CD4-positive, alpha-beta T cell treated with Interleukin-6 at 100 ng/mL for 8 hours (primary cell): ENCODE measurements at places on chromosomes 3 and 15.

DNA sequence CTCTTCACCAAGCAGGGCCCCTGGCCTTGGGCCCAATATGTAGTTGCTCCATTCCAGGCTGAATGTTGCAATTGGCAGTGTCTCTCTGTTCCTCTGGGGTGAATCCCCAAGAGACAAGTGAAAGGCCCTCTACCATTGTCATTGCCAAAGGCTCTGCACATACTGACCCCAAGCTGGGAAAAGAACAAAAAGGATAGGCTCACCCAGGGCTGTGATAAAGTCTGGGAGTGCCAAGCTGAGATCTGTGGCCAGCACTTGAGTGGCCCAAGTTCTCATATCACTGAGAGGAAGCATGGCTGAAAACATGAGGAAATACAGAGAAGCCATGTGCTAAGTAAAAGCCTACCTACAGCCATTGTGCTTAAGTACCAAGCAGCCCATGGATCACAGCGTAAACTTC, 612.2 kb upstream of the EPHA6 start:
- DNase-seq: no peak

DNA sequence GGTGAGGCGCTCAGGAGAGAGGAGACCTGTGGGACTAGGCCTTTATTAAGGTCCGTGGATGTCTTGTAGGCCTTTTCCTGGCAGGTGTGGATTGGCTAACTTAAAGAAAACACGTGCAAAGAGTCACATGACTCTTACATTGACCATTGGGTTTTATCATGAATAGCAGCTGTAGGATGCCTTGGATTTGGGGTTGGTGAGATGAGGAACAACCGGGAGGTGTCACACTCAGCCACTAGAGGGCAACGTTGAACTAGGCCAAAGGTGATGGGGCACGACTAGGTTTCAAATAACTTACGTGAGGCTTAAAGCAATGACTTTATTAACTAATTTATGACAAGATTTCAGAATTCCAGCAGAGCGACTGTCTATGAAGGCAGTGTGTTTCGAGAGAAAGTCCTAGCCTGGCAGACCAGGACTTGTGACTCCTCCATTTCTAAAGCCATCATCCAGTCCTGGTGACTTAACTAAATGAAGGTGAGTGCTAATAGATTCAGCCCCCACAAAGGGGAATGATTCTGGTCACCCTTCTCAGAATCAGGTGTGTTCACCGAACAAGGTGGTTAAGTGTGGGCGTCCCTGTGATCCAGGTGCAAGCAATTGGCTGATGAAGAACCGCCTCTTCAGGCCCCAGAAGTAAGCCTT, 345.6 kb downstream of the MCTP2 start:
- DNase-seq: peak; percentile 7

- no peak for DNase-seq
These were observed 102.1 kb downstream of the DUT start for GRCh38 chr15:48433226-48433886.

DNA sequence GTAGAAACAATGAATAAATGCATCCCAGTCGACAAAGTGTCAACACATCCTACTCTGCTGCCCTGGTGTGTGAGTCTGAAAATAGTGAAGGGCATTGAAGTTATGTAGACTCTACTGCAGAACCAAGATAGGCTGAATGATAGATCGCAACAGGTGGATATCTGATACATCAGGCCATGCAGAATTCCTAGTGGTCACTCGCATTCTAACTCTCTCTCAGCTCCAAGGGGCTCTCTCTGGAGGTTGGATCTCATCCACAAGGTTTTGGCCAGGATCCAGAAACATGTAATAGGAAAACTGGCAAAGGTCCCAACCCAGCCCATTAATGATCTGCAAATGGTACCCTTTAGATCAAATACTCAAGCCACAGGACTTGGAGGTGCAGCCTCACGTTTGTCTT, 514.1 kb downstream of the MAGI1 start:
- DNase-seq: no peak

DNA sequence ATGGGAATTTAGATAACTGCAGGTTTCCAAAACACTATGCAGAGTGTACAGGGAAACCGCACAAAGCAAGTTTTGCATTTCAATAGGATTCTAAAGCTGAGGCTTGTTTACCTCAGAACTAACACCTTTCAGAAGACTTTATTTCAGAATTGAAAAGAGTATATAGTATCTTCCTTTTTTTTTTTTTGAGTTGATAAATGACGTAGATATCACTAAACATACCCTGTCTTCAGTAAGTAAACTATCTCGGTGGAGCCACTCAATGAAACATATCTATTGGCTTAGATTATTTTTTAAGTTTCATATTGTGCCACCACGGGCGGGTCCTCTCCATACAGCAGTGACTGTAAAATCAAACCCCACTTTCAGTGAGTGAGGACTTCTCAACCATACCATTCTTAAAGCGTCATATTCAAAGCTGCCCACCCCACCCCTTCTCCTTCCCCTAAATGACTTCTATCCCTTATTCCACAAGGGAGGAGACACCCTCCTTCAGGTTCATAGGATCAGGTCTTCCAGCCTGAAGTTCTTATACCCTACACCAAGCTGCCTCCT, 2.0 kb upstream of the TBL1XR1 start:
- no peak for DNase-seq

DNA sequence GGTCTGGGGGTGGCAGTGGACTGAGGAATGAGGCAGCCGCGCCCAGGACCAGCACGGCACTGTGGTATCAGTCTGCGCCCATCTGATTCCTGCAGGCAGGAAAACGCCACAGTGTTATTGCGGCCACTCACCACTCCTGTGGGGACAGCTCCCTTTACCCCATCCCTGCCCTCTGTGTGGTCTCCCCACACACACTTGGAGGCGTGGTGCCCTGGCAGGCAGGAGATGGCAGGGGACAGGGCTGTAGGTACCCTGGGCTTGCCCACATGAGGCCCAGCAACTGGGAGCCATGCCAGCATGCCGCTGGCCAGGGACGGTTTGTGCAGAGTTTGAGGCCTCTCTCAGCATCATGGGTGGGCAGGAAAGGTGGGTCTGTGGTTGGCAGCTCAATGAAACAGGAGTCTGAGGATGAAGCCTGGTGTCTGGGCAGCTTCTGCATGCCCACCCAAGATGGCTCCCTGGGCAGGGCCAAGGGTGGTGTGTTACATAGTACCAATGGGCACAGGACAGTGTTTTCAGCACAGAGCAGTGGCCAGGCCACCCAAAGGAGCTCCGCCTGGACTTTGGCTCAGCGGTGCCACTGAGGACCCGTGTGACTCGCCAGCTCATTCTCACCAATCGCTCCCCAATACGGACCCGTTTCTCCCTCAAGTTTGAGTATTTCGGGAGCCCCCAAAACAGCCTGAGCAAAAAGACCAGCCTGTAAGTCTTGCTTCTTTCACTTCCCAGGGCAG, 27.2 kb downstream of the ACAA1 start:
- no peak for DNase-seq

DNA sequence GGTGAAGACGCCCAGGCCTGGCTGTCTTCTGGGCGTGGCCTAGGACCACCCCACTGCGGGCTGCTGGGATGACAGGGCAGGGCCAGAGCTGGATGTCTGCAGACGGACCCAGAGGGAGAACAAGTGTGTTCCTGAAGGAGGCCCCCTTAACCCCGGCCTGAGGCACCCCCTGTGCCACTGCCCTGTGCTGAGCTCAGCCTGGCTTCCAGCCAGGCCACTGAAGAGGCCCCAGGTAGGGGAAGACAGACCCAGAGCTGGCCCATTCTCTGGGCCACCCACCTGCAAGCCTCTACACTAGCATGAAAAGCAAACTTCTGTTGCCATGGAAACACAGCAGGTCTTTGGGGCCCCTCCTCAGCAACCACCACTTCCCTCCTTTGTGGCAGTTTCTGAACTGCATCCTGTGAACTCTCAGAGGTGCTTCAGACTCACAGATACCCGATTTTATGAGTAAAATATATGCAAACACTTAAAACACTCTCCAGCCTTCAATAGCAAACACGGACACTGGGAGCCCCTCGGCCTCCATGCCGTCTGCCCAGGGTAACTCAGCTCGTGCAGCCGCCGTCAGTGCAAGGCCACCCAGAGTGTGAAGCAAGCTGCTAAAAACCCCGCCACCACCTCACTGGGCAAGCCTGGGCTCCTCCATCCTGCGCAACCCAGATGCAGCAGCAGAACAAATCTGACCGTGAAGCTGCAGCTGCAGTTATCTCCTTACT, 42.5 kb downstream of the CMTM6 start:
- DNase-seq: peak; percentile 94

GRCh38 chr15:60865507-60865906, 363.6 kb downstream of the RORA start:
- DNase-seq: no peak

- DNase-seq: no peak
These were observed 54.5 kb downstream of the ZMAT3 start for GRCh38 chr3:179016979-179017670.

GRCh38 chr3:167776066-167776685, 40.7 kb downstream of the SERPINI1 start:
- no peak for DNase-seq

GRCh38 chr3:73743551-73743950, 118.8 kb upstream of the PDZRN3 start:
- no peak for DNase-seq

DNA sequence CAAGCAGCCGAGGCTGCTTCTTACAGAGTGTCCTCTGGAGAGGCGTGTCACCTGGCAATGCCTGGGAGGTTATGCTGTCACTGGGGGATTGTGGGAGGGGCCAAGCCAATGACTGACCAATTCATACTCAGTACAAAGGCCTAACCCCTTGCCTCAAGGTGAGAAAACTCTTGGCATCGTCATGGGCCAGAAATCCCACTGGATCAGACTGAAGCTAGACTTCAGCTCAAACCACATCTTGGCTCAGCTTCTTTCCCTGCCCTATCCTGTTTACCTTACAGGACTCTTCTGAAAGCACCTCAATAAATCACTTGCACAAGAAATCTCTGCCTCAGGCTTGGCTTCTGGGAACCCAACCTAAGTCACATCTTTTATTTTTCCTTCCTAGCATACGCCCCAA, 9.5 kb downstream of the ANAPC13 start:
- no peak for DNase-seq

GRCh38 chr3:46733026-46733800, 15.5 kb upstream of the PRSS50 start:
- DNase-seq: no peak

DNA sequence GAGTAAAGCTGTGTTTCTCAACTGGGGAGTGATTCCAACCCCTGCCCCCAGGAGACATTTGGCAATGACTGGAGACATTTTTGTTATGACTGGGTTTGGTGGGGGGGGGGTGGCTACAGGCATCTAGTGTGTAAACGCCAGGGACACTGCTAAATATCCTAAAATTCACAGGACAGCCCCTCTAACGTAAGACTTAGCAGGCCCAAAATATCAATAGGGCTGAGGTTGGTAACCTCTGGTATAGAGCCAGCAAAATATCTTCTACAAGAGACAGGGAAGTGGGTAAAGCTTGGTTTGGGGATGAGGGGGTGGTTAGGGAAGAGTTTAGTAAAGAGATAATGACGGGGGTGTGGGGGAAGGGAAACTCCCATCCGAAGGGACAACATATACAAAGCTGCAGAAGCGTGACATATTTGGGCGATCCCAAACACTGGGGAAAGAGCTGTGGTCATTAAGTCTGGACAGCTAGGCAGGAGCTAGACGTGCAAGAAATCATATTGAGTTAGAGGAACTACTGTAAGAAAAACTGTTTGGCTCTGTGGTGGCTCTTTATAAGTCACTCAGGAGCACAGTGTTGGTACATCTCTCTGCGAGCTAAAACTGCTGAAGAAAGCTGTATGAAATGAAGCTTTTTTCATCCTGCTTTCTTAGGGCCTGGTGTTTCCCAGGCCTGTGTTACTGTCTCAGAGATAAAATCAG, 697 bp upstream of the TRIM69 start:
- DNase-seq: no peak

DNA sequence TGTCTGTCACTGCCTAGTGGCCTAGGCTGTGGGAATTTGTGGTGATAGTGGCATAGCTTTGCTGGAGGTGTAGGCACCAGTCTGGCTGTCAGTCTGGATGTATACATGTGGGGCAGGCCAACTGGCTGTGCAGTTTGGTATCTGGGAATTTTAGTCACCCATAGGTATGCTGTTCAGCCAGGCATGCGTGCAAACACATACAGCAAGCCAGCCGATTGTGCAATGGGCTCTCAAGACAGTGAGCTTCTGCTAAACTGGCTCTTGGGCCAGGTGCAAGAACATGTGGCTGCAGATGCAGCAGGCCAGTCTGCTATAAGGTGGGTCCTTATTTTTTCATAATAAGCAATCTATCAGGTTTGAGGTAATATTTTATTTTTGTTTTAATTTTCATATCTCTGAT, 87.1 kb upstream of the PLSCR5 start:
- no peak for DNase-seq

DNA sequence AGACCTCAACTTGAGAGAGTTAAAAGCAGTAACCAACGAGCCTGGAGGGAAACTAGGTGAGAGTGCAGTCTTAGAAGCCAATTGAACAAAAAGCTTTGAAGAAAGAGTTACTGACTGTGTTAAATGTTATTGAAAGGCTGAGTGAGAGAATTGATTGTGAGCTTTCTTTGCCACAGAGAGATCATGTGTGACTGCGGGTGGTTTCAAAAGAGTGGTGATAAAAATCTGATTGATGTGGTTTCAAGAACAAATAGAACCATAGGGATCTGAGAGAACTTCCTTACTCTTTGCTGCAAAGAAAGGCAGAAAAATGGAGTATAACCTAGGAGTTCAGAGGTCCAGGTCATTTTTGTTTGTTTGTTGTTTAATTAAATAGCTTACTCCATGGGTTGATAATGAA, 759.9 kb upstream of the ALCAM start:
- DNase-seq: no peak

- no peak for DNase-seq
These were observed 84.1 kb downstream of the PPCDC start for GRCh38 chr15:75107516-75107907.

DNA sequence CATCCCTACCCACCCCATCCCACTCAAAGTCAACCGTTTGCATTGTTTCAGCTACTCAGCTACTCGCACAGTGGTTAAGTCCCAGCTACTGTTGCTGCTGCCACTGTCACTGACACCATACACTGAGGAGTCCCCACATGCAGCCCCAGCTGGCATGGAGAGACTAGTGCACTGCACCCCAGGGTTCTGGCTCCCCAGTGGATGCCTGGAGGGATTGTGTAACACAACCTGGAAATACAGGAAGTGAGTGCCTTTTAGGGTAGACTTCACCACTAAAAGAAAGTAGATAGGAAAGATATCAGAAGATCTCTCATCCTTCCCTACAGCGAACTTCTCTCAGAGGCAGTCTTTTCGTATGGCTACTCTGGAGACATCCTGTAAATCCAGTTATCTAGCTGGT, 169.2 kb upstream of the STRIT1 start:
- DNase-seq: no peak

DNA sequence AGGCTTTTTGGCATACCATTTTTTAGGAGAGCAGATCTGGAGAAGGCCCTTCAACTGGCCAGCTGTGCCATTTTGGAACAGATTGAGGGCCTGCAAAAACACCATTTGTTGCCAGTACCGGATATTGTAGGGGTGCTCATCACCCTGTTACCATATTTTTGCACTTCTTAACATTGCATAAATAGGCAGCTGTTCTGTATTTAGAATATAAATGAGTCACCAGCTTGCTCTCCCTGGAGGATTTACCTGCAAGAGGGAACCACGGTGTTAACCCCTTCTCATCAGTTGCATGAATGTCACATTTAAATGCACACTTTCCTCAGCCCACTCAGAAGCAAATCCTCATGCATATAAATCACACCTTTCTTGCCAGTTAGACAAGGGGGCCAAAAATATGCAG, 435.6 kb downstream of the ROBO2 start:
- no peak for DNase-seq

GRCh38 chr3:101825904-101826445, 23.3 kb upstream of the NFKBIZ start:
- DNase-seq: no peak

GRCh38 chr15:38613085-38613484, 48.5 kb upstream of the RASGRP1 start:
- DNase-seq: no peak
